ENCODE measurements at places on chromosomes 11 and 22. TPM values are rescaled to one million over a fixed set of nuclear protein-coding genes. Genes with fewer than 3 reads are reported as not detected.
A peak's percentile ranks its signal among the peaks of the same experiment; 100 is the strongest.

GRCh38 chr11:84865257-84865656 is 761.9 kb downstream of the DLG2 start:
- no peak for DNase-seq

DNA sequence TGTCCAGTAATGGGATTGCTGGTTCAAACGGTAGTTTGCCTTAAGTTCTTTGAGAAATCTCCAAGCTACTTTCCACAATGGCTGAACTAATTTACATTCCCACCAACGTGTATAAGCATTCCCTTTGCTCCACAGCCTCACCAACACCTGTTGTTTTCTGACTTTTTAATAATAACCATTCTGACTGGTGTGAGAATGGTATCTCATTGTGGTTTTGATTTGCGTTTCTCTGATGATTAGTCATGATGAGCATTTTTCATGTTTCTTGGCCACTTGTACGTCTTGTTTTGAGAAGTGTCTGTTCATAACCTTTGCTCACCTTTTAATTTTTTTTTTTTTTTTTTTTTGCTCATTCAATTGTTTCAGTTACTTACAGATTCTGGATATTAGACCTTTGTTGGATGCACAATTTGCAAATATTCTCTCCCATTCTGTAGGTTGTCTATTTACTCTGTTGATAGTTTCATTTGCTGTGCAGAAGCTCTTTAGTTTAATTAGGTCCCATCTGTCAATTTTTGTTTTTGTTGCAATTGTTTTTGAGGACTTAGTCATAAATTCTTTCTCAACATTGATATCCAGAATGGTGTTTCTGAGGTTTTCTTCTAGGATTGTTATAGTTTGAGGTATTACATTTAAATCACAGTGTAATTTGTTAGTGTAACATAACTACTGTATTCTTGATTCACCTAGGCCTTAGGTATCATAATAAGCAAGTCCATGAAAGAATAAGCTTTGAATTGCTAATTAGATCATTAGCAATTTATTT is 33.0 kb downstream of the CCDC34 start:
- no peak for DNase-seq

- DNase-seq = no peak
Measured at GRCh38 chr22:19678949-19679521, 35.3 kb upstream of the SEPTIN5 start.

DNA sequence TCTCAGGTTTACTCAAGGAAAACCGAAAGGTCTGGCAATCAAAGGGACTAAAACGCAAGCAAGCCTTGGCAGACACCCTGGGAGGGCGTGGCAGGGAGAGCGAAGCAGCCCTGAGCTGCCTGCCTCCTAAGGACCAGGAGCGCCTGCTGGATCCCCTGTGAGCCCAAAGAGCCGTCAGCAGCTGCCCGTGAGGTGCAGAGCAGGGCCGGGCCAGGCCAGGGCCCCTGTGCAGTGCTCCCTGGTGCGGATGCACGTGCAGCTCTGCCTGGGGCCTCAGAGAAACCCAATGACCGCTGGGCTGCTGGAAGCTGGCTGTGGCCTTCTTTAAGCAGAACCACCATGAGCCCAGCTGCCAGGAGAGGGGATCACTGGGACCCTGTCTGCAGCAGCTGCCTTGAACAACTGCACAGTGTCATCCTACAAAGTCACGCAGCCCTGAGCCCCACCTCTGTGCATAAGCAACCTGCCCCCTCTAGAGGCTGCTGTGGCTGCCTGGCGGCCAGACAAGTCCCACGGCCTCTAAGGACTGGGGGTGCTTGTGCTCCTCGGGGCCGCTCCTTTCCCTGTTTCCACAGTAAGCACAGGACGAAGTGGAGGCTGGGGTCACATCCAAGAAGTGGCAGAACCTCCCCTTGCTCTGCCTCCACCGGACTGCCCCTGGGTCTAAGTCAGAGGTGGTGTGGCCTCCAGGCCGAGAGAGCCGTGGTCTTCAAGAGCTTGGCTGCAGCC is 29.1 kb upstream of the COMT start:
- DNase-seq = no peak

GRCh38 chr22:38735465-38736256 is 20.1 kb downstream of the SUN2 start:
- DNase-seq = no peak

GRCh38 chr11:94107363-94107762 is 21.3 kb upstream of the PANX1 start:
- DNase-seq = no peak

GRCh38 chr22:49264696-49265095 is 563.0 kb downstream of the BRD1 start:
- no peak for DNase-seq

DNA sequence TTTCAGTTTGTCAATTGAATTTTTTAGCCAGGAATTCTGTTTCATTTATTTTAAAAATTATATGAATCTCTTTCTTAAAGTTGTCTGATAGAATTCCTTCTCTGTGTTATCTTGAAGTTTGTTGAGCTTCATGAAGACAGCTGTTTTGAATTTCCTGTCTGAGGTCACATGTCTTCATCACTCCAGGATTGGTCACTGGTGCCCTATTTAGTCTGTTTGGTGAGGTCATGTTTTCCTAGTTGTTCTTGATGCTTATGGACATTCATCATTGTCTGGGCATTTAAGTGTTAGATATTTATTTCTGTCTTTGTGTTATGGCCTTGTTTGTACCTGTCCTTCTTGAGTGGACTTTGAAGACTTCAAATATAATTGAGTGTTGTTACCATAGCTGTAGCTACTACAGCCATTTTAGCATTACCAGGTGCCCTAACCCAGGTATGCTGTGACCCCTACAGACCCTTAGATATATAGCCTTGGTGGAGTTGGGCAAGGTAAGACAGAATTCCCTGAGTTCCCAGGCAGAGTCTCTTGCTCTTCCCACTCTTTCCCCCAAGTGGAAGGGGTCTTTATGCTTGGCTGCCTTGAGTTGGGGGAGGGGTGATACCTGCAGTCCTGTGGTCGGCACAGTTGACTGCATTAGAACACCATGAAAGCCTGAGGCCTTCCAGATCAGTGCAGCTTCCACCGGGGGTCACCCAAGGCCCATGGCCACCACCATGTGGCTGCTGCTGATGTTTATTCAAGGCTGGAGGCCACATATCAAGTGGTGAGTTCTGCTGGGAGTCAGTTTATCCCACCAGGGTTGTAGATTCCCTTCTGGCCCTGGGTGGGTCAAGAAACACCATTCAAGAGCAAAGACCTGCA is 229.6 kb downstream of the DYNC2H1 start:
- no peak for DNase-seq

- DNase-seq = no peak
Measured at GRCh38 chr22:30402028-30402765, 5.4 kb downstream of the SEC14L2 start.

DNA sequence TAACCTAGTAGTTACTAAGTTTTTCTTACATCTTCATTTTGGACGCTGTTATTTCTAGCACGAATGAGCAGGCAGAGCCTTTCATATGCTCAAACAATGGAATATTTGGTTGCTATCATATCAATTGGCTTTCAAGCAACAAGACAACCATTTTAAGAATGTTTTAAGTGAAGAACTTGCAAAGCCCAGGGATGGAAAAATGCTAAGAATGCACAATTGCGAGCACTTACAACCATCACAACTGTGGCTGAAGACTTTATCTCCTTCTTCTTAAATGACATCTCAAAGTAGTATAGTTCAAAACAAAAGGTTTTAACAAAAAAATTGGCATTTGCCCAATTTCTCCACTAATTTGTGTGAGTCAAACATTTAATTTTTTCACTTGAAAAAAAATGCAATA is 8.3 kb upstream of the MMP1 start:
- no peak for DNase-seq

PGA4 gene
- not detected for total RNA-seq

DNA sequence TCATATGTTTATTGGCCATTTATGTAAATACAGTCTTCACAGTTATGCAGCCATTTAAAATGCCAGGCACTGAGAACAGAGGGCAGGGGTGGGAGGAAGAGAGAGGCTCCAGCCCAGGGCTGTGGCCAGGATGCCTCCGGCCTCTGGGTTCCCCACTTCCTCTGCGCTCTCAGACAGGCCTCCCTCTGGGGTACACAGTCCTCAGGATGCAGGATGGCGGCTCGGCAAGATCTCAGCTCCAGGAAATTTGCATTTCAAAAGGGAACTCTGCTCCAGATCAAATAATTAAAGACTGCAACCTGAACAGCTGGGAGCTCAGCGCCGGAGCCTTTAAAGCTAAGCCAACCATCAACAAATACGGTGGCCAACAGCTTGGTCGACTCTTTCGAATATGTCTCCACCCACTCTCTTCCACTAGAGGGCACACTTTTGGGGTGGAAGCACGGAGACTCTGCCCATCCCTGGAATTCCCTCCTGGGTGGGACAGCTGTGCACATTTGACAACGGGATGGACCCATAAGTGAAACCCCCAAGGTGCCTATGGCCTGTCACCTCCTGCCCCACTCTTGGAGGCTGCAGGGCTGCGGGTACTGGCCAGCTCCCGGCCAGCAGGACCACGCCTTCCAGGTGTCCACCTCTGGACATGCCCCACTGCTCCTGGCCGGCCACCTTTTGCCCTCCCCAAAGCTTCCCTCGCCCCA is 1044.7 kb downstream of the BRD1 start:
- no peak for DNase-seq

GRCh38 chr11:76415073-76415472 is 29.7 kb upstream of the EMSY start:
- no peak for DNase-seq

DNA sequence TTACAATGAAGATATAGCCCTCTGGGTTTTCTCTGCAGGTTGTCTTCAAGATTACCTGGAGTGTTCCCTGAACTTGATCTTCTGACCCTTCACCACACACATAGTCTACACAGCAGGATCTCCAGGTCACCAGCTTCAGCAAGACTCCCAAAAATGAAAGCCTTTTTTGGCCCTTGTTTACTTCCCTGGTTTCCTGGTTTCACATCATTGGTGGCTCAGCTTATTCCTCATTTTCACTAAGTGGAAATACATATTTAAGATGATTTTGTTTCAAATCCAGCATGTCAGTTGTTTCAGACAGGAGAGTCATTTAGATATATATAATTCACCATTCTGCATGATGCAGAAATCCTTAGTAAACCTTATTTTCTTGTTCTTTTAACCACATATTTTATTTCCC is 41.6 kb upstream of the MPEG1 start:
- DNase-seq = no peak

- no peak for DNase-seq
Measured at GRCh38 chr11:57647960-57648800, 1.5 kb downstream of the YPEL4 start.

DNA sequence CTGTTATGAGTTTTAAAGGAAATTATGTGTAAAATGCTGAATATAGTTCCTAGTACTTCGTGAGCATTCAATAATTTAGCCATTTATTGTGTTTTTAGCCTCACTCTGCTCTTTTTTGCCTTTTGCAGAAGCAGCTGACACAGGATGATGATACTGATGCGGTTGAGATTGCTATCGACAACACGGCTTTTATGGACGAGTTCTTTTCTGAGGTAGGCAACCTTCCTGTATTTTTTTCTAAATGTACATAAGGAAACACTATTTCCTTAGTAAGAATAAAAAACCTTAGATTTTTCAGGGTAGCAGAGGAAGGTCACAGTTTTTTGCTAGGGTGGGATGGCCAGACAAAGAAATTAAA is 17.9 kb downstream of the STX3 start:
- no peak for DNase-seq

OR8B12 gene
- total RNA-seq = not detected

GRCh38 chr11:78390809-78391208 is 26.8 kb downstream of the GAB2 start:
- DNase-seq = no peak

PKNOX2 gene
- 5.1 TPM for total RNA-seq

DNA sequence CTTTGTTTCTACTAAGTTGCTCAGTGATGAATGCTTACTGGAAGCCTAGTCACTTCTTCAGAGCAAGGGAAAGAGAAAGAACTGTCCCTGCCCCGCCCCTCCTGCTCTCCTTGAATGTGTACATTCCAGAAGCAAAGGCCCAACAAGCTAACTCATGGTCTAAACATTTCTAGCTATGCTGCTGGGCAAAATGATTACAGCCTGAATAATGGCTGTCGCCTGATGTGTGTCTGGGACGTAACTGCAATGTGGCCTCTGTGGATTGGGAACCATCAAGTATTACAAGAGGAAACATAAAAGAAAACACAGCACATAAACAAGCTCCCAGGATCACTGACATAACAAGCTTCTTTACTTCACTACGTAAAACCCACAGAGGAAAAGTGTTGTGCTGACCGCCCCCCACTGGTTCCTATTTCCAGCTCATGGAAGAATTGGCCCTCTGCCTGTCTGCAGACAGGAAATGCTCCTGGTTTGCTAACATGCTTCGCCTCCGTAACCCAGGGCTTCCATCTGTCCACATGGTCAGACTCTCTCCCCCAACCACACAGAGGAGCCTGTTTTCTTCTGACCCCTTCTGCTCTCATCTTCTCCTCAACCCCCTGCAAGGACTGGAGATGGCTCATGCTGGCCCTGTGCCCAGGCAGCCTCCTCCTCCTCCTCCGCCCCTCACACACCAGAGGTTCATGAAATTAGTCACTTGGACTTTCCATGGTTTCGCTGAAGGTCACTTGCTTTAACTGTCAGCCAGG is 187.2 kb downstream of the MAML2 start:
- peak; percentile 71 for DNase-seq

Data from mucosa of gallbladder (tissue), 1 donor.